ENCODE measurements at places on chromosomes 11 and 22. TPM values are rescaled to one million over a fixed set of nuclear protein-coding genes. Genes with fewer than 3 reads are reported as not detected.

DNA sequence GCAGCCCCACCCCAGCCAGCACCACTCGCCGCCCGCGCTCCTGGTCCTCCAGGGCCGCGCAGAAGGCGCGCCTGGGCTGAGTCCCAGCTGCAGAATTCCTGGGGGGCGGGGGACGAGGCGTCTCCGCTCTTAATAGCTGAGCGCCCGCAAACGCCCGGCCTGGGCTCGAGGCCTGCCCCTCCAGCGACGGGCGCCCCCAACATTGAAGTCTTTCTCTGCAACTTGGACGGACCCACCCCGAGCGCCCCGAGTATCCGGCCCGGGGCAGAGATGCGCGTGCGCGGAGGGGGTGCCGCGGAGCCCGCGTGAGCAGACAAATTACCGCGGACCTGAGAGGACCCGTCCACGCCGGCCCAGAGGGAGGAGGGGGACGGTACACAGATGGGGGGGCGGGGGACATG, 6.7 kb upstream of the SYT7 start:
- H3K27me3 ChIP-seq = peaks cover 8% of the 10 kb centered on the region
- H3K36me3 ChIP-seq = no peaks in the 10 kb centered on the region
- H3K4me3 ChIP-seq = no peak overlapping the region
- peaks cover 15% of the 10 kb centered on the region for H3K4me1 ChIP-seq
- H3K27ac ChIP-seq = no peak overlapping the region
- DNase-seq = peak; percentile 62

CDON gene
- 21.0 TPM for total RNA-seq

GRCh38 chr11:47609675-47610074, 15.5 kb upstream of the C1QTNF4 start:
- DNase-seq = no peak
- no peak overlapping the region for H3K4me3 ChIP-seq
- H3K36me3 ChIP-seq = peaks cover 8% of the 10 kb centered on the region

GRCh38 chr11:985406-985805, 51.1 kb downstream of the MUC6 start:
- no peak for DNase-seq
- no peaks in the 10 kb centered on the region for H3K36me3 ChIP-seq

GRCh38 chr11:34314936-34315335, 42.9 kb downstream of the ABTB2 start:
- DNase-seq = no peak
- H3K27me3 ChIP-seq = no peaks in the 10 kb centered on the region
- no peaks in the 10 kb centered on the region for H3K36me3 ChIP-seq
- H3K27ac ChIP-seq = peak overlapping the region; percentile 22
- no peak overlapping the region for H3K4me3 ChIP-seq
- peaks cover 20% of the 10 kb centered on the region for H3K4me1 ChIP-seq

GRCh38 chr11:23711981-23712380, 784.9 kb upstream of the LUZP2 start:
- H3K27me3 ChIP-seq = peaks cover 3% of the 10 kb centered on the region
- H3K36me3 ChIP-seq = no peaks in the 10 kb centered on the region
- H3K4me3 ChIP-seq = no peak overlapping the region
- DNase-seq = no peak

DNA sequence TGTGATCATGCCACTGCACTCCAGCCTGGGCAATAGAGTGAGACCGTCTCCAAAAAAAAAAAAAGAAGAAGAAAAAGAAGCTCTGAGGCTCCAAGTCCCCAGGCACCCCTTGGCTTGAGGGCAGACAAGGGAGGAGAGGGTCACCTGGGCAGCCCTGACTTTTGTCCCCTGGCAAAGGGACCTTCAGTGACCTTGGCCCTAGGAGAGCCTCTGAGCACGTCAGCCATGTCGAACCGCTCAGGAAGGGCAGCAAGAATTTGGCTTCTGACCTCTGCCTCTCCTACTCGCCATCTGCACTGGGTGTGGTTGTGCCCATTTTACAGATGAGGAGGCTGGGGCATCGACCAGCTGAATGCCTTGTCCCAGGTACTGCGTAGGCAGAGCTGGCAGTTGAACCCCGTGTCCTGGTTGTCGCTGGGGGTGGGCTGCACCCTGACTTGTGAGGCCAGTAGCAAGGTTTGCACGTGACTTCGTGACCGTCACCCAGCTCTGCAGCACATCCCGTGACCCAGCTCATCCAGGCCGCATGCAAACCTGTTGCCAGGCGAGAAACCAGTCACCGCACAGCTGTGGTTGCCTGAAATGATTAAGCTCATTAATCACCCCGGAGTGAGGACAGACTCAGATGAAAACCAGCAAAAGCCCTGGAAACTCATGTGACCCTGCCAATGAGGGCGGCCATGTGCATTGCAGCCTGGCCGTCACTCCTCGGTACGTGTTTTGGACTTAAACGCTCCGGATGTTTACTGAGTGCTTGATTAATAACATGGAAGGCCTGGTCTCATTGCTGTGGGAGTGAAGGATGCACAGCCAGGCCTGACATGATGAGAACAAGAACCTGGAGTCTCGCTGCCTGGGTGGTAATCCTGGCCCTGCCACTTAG, 47.7 kb upstream of the PPP6R3 start:
- H3K27ac ChIP-seq = no peak overlapping the region
- no peak for DNase-seq
- H3K36me3 ChIP-seq = no peaks in the 10 kb centered on the region
- H3K27me3 ChIP-seq = peaks cover 7% of the 10 kb centered on the region

PTPRCAP gene
- 2.1 TPM for total RNA-seq

DNA sequence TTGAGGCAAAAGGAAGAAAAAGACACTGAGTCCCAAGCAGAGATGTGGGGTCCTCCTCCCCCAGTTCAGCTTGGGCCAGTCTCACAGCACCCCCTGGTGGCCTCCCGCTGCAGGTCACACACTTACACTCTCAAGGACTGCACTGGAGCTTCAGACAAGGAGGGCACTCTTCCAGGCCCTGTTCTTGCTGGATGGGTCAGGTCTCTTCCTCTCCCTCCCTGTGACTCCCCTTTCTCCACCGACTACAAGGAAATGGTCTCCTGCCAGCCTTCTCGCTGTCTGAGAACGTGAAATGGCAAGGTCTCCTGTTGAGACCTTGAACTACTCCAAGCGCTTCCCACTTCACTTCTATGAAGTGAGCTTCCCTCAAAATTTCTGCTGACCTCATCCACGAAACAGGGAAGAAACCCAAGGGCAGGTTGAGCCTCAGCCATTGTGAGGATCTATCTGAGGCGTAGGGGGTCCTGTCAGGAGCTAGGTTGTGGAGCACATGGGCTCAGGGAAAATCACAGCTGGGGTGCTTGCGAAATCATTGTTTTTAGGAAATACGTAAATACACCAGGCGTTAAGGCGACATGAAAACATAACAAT, 11.2 kb upstream of the IGLL1 start:
- peak; percentile 84 for DNase-seq
- peaks cover 15% of the 10 kb centered on the region for H3K36me3 ChIP-seq
- H3K4me1 ChIP-seq = no peaks in the 10 kb centered on the region
- H3K4me3 ChIP-seq = no peak overlapping the region

GRCh38 chr22:45717789-45718188, 46.2 kb downstream of the ATXN10 start:
- no peak for DNase-seq
- H3K27me3 ChIP-seq = no peaks in the 10 kb centered on the region
- H3K4me3 ChIP-seq = no peak overlapping the region
- no peak overlapping the region for H3K27ac ChIP-seq

GRCh38 chr11:79440571-79441460, at the start of gene TENM4:
TENM4 (minus strand) TSS chr11:79441030; CDS start chr11:79069944, 371,086 bp downstream.
- H3K27me3 ChIP-seq = peaks cover 18% of the 10 kb centered on the region
- H3K4me3 ChIP-seq = peak within 1 kb of the TSS; percentile 95
- peaks cover 14% of the 10 kb centered on the region for H3K4me1 ChIP-seq
- peak within 1 kb of the TSS; percentile 90 for H3K27ac ChIP-seq
- peak; percentile 75 for DNase-seq

DNA sequence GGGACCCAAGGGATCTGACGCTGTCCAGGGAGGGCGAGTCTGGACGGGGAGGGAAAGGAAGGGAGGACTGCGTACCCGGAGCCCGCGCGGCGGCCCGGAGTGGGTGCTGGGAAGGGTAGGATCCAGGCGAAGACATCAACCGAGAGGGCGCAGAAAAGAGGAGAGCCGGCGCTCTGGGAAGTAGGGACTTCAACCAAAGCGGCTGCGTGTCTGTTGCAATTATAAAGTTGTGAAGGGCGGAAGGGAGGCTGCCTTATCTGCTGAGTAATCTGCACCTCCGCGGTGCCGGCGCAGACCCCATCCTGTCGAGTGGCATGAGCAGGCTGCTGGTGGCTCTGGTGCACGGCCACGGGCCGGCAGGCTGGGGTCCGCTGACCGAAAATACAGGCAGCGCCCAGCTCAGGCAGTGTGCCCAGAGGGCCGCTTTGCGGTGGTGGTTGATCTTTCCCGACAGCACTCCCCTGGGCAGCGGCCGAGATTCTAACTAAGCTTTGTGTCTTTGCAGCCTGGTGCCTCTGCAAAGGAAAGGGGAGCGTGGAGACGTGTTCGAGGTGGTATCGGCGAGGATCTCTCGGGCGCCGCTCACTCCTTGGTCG, 978 bp downstream of the C11orf87 start:
- peaks cover 5% of the 10 kb centered on the region for H3K27me3 ChIP-seq
- no peak overlapping the region for H3K27ac ChIP-seq
- peak; percentile 48 for DNase-seq
- H3K36me3 ChIP-seq = peaks cover 4% of the 10 kb centered on the region
- no peaks in the 10 kb centered on the region for H3K4me1 ChIP-seq

GRCh38 chr11:129750343-129751292, 65.0 kb upstream of the TMEM45B start:
- H3K27ac ChIP-seq = no peak overlapping the region
- no peaks in the 10 kb centered on the region for H3K4me1 ChIP-seq
- H3K27me3 ChIP-seq = peaks cover 5% of the 10 kb centered on the region
- no peak overlapping the region for H3K4me3 ChIP-seq
- H3K36me3 ChIP-seq = peaks cover 4% of the 10 kb centered on the region

- H3K27ac ChIP-seq = peak overlapping the region; percentile 69
- peaks cover 11% of the 10 kb centered on the region for H3K4me1 ChIP-seq
- H3K27me3 ChIP-seq = peaks cover 3% of the 10 kb centered on the region
- H3K4me3 ChIP-seq = no peak overlapping the region
- no peak for DNase-seq
Observed at GRCh38 chr11:94449437-94449836, 44.2 kb downstream of the MRE11 start.

OVOL1 gene
- not detected for total RNA-seq

DNA sequence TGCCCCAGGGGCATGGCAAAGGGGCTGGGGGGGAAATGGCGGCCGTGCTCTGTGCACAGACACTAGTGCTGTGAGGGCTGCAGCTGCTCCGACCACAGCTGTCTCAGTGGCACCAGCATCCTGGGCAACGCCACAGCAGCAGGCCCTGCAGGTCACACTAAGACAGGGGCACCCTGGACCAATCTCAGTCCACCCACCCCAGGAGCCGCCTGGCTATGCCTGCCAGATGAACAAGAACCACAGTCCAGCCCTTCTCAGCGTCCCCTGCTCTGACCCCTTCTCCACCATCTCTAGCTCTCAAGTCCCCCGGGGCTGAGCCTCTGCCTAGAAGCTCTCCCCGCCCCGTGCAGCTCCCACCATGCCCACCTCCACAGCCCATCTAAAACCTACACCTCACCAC, 16.5 kb downstream of the TUBGCP6 start:
- H3K4me1 ChIP-seq = peaks cover 1% of the 10 kb centered on the region
- no peak overlapping the region for H3K4me3 ChIP-seq
- peak; percentile 15 for DNase-seq
- no peaks in the 10 kb centered on the region for H3K36me3 ChIP-seq
- H3K27ac ChIP-seq = no peak overlapping the region

GRCh38 chr11:132064987-132065620, 694.7 kb downstream of the NTM start:
- H3K27me3 ChIP-seq = no peaks in the 10 kb centered on the region
- H3K27ac ChIP-seq = no peak overlapping the region

SPON1 gene
- total RNA-seq = 0.81 TPM

GRCh38 chr11:69193629-69194028, 37.9 kb downstream of the SMIM38 start:
- peaks cover 16% of the 10 kb centered on the region for H3K27me3 ChIP-seq
- no peak for DNase-seq
- no peak overlapping the region for H3K27ac ChIP-seq
- H3K36me3 ChIP-seq = peaks cover 22% of the 10 kb centered on the region
- peaks cover 4% of the 10 kb centered on the region for H3K4me1 ChIP-seq

GRCh38 chr11:76629116-76629852, 41.3 kb downstream of the LRRC32 start:
- peaks cover 5% of the 10 kb centered on the region for H3K27me3 ChIP-seq
- H3K4me1 ChIP-seq = no peaks in the 10 kb centered on the region

DNA sequence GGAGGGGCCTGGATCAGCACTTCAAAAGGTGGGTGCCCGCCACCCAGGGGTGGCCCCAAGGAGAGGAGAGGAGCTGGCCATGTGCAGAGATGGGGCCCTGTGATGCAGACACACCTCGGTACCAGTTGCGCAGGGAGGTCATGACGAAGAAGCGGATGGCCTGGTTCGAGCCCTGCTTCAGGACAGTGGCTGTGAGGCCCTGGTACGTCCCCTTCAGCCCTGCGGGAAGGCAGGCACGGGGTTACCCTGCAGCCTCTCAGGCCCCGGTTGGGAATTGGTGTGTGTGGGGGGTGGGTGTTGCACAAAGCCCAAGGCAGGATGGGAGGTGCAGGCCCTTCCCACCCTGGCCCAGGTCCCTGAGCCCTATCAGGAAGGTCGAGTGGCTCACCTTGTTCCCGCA, 1.8 kb downstream of the SLC25A1 start:
- no peaks in the 10 kb centered on the region for H3K36me3 ChIP-seq
- peak overlapping the region; percentile 69 for H3K4me3 ChIP-seq
- DNase-seq = no peak
- H3K27me3 ChIP-seq = peaks cover 12% of the 10 kb centered on the region
- H3K27ac ChIP-seq = no peak overlapping the region

GRCh38 chr11:74749965-74750296, 1.3 kb downstream of the RNF169 start:
- no peak for DNase-seq
- H3K36me3 ChIP-seq = no peaks in the 10 kb centered on the region
- H3K4me1 ChIP-seq = peaks cover 9% of the 10 kb centered on the region
- H3K27ac ChIP-seq = no peak overlapping the region

LINC01488 gene
- total RNA-seq = not detected

GRCh38 chr11:74493791-74494630, 487 bp upstream of the LIPT2 start:
- H3K4me3 ChIP-seq = peak overlapping the region; percentile 85
- no peak for DNase-seq
- H3K36me3 ChIP-seq = peaks cover 4% of the 10 kb centered on the region
- H3K4me1 ChIP-seq = peaks cover 4% of the 10 kb centered on the region
- H3K27ac ChIP-seq = no peak overlapping the region
- peaks cover 4% of the 10 kb centered on the region for H3K27me3 ChIP-seq

Data from glutamatergic neuron (in vitro differentiated cells).